ENCODE measurements at places on chromosomes 7 and 10. TPM values are rescaled to one million over a fixed set of nuclear protein-coding genes. Genes with fewer than 3 reads are reported as not detected.

IFT22 gene
- 37.3 TPM for total RNA-seq

HOGA1 gene
- 3.4 TPM for total RNA-seq

NKX1-2 gene
- not detected for total RNA-seq

ADCY1 gene
- 5.8 TPM for total RNA-seq

OR9A2 gene
- not detected for total RNA-seq

PHYHIPL gene
- 0.17 TPM for total RNA-seq

BMPER gene
- total RNA-seq, result 0.14 TPM
